ENCODE measurements at places on chromosomes 2 and 18.

DNA sequence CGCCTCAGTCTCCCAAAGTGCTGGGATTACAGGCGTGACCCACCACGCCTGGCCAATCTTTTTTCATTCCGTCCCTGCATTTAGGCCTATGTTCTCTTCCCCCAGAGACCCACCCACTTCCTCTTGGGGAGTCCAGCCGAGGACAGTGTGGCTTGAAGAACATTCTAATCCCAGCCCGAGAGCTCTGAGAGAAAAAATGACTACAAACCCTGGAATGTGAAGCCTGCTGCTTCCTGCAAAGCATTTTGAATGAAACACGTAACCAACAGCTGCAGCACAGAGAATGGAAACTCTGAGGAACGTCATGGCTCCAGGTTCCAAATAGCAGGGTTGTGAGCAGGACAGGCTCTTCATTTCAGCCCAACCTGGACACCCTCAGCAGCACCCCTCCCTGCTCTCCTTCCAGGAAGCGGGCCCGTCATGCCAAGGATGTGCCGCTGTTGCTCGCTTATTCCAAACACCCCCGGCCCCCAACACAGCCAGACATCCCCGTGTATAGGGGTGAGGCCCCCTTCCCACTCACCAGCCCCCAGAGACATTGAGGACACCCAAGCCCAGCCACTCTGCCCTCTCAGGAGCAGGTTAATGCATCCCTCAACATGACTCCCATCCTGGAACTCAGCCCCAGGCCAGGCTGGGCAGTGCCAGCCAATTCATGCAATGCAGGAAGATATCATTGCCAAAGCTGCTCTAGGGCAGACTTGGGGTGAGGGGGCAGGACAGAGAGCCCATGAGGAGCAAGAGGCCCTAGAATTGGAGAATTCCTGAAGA lies 139.8 kb downstream of the ZFP36L2 start:
- DNase-seq = no peak

- DNase-seq = no peak
Observed at GRCh38 chr2:225318440-225318839, 81.1 kb upstream of the NYAP2 start.

GRCh38 chr2:74889159-74889558 lies 55.2 kb downstream of the HK2 start:
- no peak for DNase-seq

DNA sequence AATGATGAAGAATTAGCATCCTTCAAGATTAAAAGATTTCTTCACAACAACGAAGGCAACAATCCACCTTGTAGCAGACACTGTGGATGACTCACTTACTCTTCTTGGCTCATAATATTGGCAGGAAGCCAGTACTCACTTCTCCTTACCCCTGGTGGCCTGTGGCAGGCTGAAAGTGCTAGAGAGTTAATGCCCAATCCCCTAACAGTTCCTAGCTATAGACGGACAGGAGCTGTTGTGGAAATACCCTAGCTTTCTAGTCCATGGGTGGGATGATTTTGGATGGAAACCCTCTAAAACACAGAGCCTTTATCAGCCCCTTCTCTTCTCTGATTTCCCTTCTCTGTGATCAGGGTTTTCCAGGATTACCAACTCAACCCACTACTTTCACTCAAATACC lies 128.6 kb upstream of the NYAP2 start:
- no peak for DNase-seq

GRCh38 chr2:191233533-191233932 lies 11.7 kb upstream of the MYO1B start:
- no peak for DNase-seq

DNA sequence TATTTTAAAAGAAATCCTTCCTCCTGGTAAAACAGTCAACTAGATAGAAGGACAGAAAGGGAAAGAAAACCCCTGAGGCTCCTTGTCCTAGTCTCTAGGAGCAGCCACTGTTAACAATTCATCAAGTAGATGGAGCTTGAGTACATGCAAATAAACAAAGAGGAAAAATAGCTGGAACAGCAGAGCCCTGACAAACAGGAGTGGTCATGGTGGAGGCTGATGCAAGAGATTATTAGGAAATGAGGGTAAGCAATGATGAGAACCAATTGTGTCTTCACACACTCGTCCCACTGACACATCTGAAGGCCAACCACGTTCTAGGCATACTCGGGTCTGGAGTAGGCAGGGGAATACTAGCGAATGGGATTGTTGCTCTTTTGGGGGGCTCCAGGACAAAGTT lies 9.2 kb downstream of the DLGAP1 start:
- no peak for DNase-seq

GRCh38 chr2:96359310-96359709 lies 23.7 kb downstream of the NCAPH start:
- DNase-seq = peak; percentile 33

DNA sequence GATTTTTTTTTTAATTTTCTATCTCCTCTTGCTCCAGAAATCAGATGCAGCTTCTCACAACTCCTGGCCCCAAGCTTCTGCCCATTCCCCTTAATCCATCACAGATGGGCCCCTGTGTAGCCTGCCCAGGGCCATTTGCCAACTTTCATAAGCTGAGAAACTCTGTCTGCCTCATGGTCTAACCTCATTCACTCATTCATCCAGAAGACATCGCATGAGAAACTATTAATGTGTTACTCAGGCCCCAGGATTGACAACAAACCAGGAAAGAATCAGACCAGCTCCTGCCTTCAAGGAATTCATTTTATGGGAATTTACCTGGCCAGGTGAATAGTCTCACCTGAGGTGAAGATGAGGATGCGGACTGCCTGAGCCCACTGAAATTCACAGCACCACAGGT lies 35.0 kb downstream of the SLC14A2 start:
- no peak for DNase-seq

- DNase-seq = no peak
Observed at GRCh38 chr18:58847383-58848071, 17.1 kb upstream of the ZNF532 start.

GRCh38 chr2:216041438-216041837 lies 28.1 kb upstream of the MREG start:
- no peak for DNase-seq

- DNase-seq = no peak
Observed at GRCh38 chr2:229947544-229947943, 25.2 kb downstream of the FBXO36 start.

DNA sequence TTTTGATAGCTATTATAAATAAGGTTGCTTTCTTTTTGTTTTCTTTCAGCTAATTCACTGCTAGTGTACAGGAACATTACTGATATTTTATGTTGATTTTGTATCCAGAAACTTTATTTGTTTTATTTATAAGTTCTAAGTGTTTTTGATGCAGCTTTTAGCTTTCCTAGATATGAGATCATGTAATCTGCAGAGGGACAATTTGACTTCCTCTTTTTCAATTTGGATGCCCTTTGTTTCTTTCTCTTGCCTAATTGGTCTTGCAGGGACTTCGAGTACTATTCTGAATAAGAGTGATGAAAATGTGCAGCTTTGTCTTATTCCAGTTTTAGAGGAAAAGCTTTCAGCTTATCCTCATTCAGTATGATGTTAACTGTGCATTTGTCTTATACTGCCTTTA lies 643.4 kb upstream of the CDH2 start:
- no peak for DNase-seq

DNA sequence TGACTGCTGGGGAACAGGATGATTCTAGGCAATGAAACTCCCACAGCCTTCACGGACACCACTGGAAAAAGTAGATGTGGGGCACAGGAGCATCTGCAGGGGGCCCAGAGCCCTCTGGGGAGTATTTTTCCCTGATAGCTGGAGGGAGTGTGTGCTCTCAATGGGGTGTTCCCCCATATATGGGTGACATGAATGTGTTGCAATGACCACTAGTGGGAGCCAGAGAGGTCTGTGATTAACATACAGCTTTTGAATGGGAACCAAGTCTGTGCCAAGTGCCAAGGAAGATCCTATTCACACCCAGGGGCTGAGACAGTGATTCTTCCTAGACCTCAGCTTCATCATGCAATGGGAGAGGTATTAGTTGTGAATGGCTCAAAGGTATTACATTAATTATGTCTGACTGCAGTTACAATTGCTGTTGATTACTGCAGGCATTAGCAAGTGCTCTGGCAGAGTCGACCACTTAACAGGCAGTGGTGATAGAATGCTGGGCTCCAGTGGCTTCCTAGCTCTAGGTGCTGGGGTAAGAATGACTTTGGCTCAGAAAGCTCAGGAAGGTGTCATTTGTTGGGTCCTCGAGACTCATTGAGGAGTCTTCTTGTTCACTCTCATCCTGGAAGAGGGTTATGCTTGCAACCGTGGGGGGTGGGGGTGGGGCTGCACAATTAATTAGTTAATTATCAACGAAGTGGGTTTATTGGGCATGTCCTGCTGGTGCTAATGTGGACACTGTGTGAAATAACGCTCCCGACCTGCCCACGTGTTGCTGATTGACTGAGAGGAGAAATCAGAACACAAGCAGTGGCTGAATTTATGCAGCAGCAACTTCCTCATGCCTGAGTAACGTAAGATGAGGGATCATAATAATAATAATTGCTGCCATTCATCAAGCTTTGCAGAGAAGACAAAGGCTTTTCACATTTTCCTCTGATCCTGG lies 194.1 kb downstream of the CLIP4 start:
- no peak for DNase-seq

Measured in activated T-helper 1 cell treated with Interleukin-2 at 50 U/mL for 16 hours (primary cell).